ENCODE measurements at places on chromosomes 11 and 22. TPM values are rescaled to one million over a fixed set of nuclear protein-coding genes. Genes with fewer than 3 reads are reported as not detected.

The C22orf31 gene
- not detected for total RNA-seq

DNA sequence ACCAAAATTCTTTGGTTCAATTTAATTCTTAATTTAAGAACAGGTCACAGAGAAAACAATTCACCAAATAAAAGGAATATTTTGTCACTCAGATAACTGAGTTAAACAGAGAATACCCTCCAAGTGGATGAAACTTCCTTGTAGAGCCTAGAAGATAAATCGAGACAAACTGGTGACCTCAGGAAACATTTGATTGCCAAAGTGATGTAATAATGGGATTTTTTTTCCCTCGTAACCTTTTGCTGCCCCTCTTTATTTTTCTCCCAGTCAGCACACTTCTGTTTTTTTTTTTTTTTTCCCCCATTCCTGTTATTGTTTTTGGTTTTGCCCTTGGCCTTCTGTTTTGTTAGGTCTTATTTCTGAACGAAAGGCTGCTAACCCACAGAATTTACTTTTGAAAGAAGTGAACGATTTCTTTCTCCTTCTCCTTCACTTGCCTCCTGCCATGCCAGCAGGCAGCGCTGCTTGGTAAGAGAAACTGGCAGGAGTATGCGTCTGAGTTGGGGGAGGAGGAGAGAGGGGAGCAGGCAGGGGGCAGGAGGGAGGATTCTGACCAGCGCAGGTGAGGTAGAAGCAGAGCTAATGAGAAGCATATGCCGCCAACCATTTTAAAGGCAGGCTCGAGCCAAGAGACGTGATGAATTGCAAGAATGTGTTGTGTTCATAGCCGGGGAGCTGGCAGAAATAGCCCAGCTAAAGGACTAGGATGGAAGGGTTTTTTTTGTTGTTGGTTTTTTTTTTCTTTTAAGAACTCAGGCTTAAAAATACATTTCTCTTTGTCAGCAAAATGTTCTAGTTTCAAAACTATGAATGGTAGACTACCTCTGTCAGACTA is 121.9 kb upstream of the MTMR2 start:
- H3K36me3 ChIP-seq, result no peaks in the 10 kb centered on the region
- H3K27ac ChIP-seq, result peak overlapping the region; percentile 54
- no peaks in the 10 kb centered on the region for H3K27me3 ChIP-seq
- peak; percentile 27 for DNase-seq

GRCh38 chr22:37403267-37403960 is 23.9 kb downstream of the ELFN2 start:
- H3K4me1 ChIP-seq, result no peaks in the 10 kb centered on the region
- no peak overlapping the region for H3K27ac ChIP-seq
- no peak overlapping the region for H3K4me3 ChIP-seq

GRCh38 chr11:55838452-55838851 is at the start of gene OR5D16:
OR5D16 (plus strand) TSS chr11:55838752; CDS start chr11:55838752, 0 bp downstream.
- H3K27ac ChIP-seq, result no peak within 1 kb of the TSS
- DNase-seq, result no peak
- no peaks in the 10 kb centered on the region for H3K27me3 ChIP-seq
- H3K4me1 ChIP-seq, result no peaks in the 10 kb centered on the region

GRCh38 chr22:36215981-36216380 is 14.4 kb upstream of the APOL4 start:
- no peak overlapping the region for H3K4me3 ChIP-seq
- no peak for DNase-seq
- H3K27me3 ChIP-seq, result no peaks in the 10 kb centered on the region
- no peaks in the 10 kb centered on the region for H3K36me3 ChIP-seq
- no peak overlapping the region for H3K27ac ChIP-seq

DNA sequence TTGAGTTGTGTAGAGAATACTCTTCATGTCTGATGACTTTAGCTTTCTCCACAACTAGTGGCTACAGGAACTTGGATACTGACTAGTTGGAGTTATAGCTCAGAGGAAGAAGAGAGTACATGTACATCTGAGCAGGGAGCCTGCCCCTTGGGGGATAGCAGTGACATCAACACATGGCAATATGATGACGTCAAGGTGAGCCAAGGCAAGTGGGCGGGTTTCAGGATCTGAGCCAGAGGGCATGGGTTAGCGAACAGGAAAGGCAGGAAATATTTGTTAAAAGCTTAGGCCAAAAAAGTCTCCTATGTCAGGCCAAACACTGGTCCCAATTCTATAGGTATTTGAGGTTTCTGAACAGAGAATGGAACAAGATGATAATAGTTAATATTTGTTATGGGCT is 42.0 kb upstream of the HORMAD2 start:
- H3K4me3 ChIP-seq, result no peak overlapping the region
- DNase-seq, result no peak

DNA sequence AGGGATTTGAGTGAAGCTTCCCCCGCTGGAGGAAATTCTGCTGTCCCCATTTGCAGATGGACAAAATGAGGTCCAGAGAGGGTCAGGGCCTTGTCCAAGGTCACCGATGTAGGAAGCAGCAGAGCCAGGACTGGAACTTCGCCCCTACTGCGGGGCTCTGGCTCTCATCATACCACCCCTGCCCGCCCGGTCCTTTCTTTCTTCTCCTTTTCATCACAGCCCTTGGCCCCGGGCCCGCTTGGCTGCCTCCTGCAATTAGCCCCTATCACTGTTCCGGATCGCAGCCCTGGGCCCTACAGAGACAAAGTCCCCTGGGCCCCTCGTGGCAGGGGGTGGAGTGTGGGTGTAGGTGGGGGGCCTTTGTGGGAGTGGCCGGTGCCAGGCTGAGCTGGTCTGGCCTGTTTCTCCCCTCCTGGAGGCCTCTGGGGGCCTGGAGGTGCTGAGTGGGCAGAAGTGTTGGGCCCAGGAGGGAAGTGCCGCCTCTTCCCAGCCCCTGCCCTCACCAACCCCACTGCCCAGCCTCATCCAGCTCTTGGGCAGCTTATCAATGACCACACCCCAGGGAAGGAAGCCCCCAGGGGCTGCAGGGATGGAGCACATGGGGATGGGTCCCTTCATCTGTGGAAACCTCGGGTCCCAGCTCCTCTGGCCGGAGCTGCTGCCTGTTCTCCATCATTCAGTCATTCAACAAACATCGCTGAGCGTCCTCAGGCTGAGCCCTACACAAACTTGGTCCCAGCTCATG is 3.4 kb downstream of the EMID1 start:
- no peak overlapping the region for H3K27ac ChIP-seq
- H3K27me3 ChIP-seq, result no peaks in the 10 kb centered on the region
- no peaks in the 10 kb centered on the region for H3K4me1 ChIP-seq
- no peaks in the 10 kb centered on the region for H3K36me3 ChIP-seq
- H3K4me3 ChIP-seq, result no peak overlapping the region

The ZBTB16 gene
- 43.3 TPM for total RNA-seq

The FJX1 gene
- 13.3 TPM for total RNA-seq

DNA sequence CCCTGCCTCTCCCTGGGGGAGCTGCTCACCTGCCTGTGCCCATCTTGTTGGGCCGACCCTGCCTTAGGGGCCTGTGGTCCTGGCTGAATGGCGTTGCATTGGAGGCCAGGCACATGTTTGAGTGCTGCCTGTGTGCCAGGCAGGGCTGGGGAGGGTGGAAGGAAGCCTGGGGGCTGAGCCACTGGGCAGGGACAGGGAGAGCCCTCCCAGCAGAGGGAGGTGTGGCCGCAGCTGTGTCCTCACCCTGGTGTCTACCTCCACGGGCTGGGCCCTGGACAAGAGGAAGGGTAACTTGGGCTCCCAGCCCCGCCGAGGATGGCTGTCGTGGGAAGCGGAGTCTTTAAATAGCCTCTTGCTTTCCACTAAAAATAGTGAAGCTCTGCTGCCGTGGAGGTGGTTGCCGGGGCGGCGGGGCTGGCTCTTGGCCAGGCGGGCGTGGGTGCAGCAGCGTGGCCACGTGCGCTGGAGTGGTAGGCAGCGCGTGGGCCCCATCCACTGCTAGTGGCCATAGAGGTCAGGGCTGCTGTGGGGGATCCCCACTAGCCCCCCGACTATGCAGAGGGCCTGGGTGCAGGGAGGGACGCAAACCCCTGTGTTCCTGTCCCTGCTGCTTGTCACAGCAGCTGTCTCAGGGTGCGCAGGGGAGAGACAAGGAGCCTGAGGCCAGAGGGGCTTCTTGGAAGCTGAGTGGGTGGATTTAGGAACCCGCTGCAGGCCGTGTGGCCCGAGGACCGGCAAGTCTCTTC is 6.2 kb downstream of the ZDHHC8 start:
- no peak overlapping the region for H3K27ac ChIP-seq
- DNase-seq, result no peak
- no peaks in the 10 kb centered on the region for H3K27me3 ChIP-seq
- peaks cover under 1% of the 10 kb centered on the region for H3K4me1 ChIP-seq
- no peaks in the 10 kb centered on the region for H3K36me3 ChIP-seq

GRCh38 chr11:104090767-104091166 is 54.3 kb downstream of the DDI1 start:
- peaks cover 3% of the 10 kb centered on the region for H3K4me1 ChIP-seq
- no peaks in the 10 kb centered on the region for H3K36me3 ChIP-seq
- H3K27me3 ChIP-seq, result no peaks in the 10 kb centered on the region

The GLYAT gene
- not detected for total RNA-seq

The HEPN1 gene
- total RNA-seq, result not detected

The ISX gene
- total RNA-seq, result 0.12 TPM

DNA sequence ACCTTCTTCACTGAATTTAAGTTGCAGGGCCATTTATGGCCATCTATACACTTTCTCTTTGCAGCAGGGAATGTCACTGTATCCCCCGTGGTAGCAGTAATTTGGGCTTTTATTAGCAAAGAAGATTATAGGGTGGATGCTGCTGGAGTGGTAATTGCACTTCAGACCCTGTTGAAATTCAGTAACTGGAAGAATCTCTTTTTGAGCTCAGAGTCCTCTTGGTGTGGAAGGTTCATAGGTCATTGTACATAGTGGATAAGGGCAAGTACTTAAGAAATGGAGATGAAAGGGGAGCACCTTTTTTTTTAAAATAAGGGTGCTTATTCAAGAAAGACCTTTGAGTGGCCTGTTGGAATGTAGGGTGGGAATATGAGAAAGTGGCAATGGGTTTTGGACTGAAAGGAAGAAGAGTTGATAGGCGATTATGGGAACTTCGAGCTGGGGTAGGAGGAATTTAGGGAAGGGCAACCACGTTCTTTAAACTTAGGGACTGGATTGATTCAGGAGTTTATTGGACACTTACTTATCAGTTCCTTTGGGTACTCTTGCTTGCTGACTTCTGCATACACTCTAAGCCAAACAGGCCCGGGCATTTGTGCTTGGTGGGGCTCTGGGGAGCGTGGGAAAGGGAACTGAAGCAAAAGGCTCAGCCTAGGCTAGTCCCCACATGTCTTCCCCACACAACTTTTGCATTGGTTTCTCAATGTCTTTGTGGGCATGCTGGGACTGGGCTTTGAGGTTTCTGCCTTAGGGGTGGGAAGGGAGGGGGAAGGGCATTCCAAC is 26.5 kb downstream of the CTNND1 start:
- no peak overlapping the region for H3K27ac ChIP-seq
- no peak overlapping the region for H3K4me3 ChIP-seq
- H3K27me3 ChIP-seq, result no peaks in the 10 kb centered on the region
- no peak for DNase-seq
- H3K4me1 ChIP-seq, result peaks cover 66% of the 10 kb centered on the region

DNA sequence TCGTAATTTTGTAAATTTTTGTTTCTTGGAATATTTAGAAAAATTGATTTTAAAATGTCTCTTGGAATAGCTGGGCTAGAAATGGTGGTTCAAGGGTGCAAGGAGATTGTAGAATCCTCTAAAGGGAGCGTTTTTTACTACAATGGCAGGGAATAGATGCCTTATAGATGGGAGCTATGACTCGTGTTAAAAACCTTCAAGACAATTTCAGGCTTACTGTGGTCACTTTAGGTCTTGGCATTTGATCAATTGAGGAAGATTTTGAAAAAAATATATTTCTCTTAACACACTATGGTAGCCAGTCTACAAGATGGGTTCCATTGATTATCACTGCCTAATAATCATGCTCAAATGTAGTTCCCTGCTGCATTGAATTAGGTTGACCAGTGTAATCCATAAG is 25.0 kb downstream of the METTL15 start:
- no peak for DNase-seq
- no peaks in the 10 kb centered on the region for H3K4me1 ChIP-seq
- no peaks in the 10 kb centered on the region for H3K36me3 ChIP-seq
- H3K27ac ChIP-seq, result no peak overlapping the region
- no peak overlapping the region for H3K4me3 ChIP-seq
- H3K27me3 ChIP-seq, result no peaks in the 10 kb centered on the region

The CHRNA10 gene
- 0.56 TPM for total RNA-seq

- no peaks in the 10 kb centered on the region for H3K27me3 ChIP-seq
- peak overlapping the region; percentile 88 for H3K4me3 ChIP-seq
- peaks cover 14% of the 10 kb centered on the region for H3K4me1 ChIP-seq
Observed at GRCh38 chr11:65574109-65574810, 1.6 kb upstream of the EHBP1L1 start.

GRCh38 chr11:3111919-3112690 is 53.0 kb downstream of the OSBPL5 start:
- no peak overlapping the region for H3K27ac ChIP-seq
- no peaks in the 10 kb centered on the region for H3K27me3 ChIP-seq
- H3K36me3 ChIP-seq, result no peaks in the 10 kb centered on the region
- H3K4me3 ChIP-seq, result no peak overlapping the region
- DNase-seq, result no peak

GRCh38 chr11:61687420-61687819 is 7.2 kb downstream of the DAGLA start:
- no peak for DNase-seq
- no peak overlapping the region for H3K4me3 ChIP-seq
- H3K36me3 ChIP-seq, result no peaks in the 10 kb centered on the region
- H3K27ac ChIP-seq, result no peak overlapping the region
- peaks cover 29% of the 10 kb centered on the region for H3K4me1 ChIP-seq
- H3K27me3 ChIP-seq, result no peaks in the 10 kb centered on the region

The CARNS1 gene
- total RNA-seq, result 0.97 TPM

The RTN3 gene
- total RNA-seq, result 64.3 TPM

DNA sequence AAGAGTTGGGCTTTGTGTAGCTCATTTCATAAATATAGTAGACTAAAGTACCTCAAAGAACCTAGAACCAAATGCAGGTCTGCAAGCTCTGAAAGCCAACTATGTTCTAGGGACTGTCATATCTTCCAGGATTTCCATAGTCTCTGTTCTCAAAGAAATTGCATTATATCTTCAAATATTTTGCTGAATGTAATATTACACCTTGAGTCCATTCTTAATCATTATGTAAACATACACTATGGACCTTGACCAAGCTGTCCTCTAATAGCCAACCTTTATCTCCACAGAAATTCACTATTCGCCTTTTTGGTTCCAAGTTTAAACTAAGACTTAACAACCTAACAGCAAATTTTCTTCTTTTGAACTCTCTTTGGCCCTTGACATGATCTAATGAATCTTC is 678.7 kb upstream of the ARHGAP42 start:
- no peaks in the 10 kb centered on the region for H3K36me3 ChIP-seq
- H3K27ac ChIP-seq, result peak overlapping the region; percentile 14
- no peaks in the 10 kb centered on the region for H3K27me3 ChIP-seq

- H3K27ac ChIP-seq, result no peak overlapping the region
- no peaks in the 10 kb centered on the region for H3K4me1 ChIP-seq
- H3K27me3 ChIP-seq, result no peaks in the 10 kb centered on the region
Observed at GRCh38 chr22:19814428-19814827, 40.2 kb downstream of the GNB1L start.

The OR52A1 gene
- total RNA-seq, result not detected
